DMS79 (cell line): ENCODE measurements at places on chromosomes 7 and 10.

GRCh38 chr7:28405662-28406061 lies 6.7 kb upstream of the CREB5 start:
- no peak for DNase-seq

- peak; percentile 12 for DNase-seq
Measured at GRCh38 chr7:51430480-51431086, 114.0 kb upstream of the COBL start.

DNA sequence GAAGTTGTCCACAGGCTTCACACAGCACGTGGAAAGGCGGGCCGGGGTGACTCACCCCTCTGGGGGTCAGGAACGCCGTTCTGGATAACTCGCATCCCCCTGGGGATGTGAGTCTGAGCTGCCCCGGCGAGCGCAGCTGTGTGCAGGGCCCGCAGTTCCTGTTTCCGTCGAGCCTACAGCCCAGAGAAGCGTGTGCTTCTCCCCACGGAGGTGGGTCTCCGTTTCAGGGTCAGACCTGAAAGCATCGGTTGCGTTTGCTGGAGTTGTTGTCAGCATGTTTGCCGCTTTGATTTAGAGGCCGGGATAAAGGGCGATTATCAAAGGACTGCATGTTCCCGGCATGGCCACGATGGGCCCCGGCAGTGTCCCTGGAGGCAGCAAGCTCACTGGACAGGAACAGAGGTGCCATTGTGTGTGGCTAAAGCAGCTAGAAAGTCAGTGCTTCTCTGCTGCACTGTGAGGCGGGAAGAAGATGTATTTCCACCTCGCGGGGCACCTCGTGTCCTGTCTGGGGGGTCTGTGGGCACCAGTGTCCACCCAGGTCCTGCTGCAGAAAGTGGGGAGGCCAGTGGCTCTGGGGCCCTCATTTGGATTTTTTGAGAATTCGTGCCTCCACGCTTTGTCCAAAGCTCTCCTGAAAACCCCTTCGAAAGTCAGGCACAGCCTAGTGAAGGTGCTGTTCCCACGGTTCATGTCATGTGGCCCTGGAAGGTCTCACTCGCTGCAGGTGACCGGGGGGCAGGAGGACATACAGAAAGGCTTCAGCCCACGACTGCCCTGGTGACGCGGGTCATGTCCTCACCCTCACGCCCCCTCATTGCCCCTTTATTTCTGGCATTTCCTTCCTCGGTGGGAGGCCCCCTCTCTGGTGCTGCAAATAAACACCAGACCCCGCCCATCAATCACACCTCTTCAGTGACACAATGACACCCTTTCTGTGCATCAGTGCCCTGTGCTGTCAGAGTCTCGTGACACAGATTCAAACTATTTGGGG lies 27.4 kb upstream of the GDI2 start:
- no peak for DNase-seq

GRCh38 chr10:80415734-80416478 lies 7.6 kb downstream of the PRXL2A start:
- DNase-seq = no peak

- no peak for DNase-seq
Measured at GRCh38 chr7:5041047-5041446, 4.6 kb upstream of the RBAK start.

- no peak for DNase-seq
Measured at GRCh38 chr7:91618776-91619765, 261.4 kb downstream of the MTERF1 start.

DNA sequence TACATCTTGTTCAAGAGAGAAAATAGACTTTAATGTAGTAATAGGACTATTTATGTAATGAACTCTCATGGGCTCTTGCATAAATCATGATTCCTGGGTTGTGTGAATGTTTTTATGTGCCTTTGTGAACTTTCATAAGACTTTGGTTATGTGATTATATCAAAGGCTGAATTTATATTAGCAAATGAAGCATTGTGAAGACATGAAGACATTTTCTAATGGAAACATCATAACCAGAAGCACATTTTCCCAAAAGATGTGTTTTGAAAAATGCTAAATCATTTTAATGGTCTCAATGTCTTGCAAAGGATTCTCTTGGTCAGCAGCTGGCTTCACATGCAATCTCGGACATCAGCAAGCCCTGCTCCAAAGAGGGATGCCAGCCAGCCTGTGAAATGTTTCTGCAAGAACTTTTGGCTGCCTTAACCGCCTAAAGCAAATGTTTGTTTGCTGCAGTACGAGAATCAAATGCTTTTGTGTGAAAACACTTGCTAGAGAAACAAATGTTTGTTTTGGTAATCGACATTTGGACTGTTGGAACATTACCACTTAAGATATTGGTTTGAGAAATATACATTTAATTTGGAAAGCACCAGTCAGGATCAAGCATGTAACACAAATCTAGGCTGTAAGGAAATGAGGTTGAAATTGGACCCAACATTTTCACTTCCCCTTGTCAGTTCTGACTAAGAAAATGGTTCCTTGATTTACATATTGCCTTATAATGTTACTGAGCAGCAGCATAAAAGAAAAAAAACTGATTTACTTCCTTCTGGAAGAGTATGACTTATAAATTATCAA lies 102.1 kb downstream of the RTKN2 start:
- no peak for DNase-seq

DNA sequence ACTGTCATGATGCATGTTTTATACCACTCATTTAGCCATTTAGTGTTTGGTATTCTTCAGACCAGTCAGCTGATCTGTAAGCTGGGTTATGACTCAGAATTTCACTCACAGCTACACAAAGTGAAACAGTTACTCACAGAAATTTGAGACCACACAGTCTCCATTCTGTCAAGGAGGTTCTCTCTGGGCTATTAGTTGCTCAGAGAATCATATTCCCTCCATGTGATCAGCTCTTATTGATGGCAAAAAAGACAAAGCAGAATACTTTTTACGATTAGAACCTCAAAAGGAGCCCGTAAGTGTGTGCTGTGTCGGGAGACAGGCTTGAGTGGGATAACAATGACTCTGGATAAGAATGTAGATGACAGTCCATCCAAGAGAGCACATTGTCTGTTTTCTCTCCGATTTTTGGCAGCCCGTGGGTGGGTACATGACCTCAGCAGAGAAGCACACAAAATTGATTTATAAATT lies 277.6 kb upstream of the SORCS1 start:
- no peak for DNase-seq

GRCh38 chr10:63093227-63093626 lies 39.9 kb upstream of the NRBF2 start:
- no peak for DNase-seq

GRCh38 chr10:132884041-132884440 lies 58.3 kb downstream of the CFAP46 start:
- no peak for DNase-seq

DNA sequence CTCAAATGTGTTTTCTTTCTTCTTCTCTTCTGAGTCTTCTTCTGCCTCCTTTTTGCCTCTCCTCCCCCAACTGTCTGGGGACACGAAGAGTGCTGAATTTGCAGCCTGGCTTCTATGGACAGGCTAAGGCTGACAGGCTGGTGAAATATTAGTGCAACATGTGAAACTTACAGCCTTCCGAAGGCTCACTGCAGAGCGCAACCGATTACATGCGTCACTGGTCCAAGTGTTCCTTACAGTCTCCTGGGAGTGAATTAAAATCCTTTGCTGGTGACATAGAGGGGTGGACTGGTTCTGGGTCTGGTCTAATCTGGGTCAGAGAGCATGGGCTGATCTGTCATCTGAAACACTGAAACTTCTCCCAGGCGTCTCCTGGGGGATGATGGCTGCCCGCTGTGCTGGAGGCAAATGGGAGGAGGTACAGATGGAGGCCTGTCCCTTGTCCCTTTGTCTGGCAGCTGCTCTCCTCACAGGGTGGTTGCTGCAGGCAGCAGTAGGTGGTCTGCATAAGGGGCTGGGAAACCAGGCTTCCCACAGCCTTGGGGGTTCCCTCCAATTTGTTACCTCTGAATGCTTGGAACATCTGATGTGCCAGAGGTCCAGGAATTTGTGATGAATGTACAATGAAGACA lies 143.8 kb upstream of the BMPER start:
- no peak for DNase-seq

- no peak for DNase-seq
Measured at GRCh38 chr10:129896860-129897200, 67.2 kb downstream of the EBF3 start.

GRCh38 chr7:87574630-87575029 lies 26.1 kb downstream of the ABCB1 start:
- DNase-seq = no peak

DNA sequence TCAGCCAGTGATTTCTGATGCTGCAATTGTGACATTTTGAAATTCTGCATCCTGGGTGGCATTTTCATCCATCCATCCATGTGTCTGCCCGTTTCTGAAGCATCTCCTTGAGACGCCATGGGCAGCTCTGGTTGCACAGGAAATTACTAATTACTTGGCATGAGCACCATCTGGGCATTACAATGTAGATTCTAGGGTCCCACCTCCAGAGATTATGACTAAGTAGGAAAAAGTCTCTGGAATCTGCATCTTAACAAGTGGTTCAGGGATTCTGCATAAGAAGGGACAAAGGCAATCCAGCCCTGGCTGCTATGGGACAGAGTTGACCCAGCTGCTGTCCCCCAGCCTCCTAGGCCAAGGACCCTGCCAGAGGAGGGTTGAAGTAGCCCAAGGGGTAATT lies 65.3 kb downstream of the CUZD1 start:
- DNase-seq = no peak

DNA sequence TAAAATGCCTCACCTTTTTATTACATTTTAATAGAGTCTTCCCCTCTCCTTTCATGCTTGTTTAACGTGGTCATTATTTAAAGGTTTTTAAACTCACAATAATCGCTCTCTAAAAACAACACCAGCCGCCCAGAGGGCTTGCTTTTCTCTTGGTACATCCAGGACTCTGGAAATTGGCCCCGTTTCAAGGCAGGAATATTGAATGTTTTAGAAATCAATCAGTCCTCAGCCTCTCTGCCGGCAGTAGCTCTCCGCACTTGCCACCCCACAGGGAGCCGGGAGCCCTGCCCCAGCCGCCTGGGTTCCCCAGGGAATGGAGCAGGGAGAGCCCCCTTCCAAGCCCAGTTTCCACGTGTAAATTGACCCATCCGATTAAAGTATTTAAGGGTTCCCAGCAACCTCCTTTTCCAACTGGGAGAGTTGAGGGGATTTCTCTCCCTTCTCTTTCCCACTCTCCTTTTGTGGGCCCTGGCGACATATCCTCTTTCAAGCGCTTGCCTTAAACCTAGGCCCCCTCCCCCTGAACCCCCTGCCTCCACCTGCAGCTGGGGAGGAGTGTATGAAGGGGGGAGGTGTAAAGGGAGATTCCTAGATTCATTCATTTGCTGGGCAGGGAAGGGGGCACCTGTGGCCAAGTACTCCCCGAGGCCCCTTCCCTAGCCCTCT lies 1.9 kb downstream of the FGF8 start:
- no peak for DNase-seq

- no peak for DNase-seq
Measured at GRCh38 chr10:78578929-78579328, 489.8 kb upstream of the ZMIZ1 start.

DNA sequence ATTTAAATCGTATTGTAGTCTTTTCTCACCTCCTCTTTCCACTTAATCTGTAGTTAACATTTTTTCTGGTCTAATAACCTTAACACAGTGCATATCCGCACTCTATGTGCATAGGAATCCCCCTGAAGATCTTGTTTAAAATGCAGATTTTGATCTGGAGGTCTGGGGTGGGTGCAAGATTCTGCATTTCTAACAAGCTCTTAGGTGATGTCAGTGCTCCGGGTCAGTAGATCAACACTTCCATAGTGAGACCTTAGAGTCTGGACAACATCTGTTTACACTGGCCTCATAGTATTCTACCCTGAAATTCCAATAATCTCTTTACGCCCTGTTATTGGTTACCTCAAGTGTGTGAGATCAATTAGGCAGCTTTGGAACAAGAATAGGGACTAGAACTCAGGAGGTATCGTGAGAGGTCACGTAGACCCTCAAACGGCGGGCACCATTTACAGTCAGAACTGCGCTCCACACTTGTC lies 434 bp upstream of the PLEKHA8 start:
- DNase-seq = no peak

- no peak for DNase-seq
Measured at GRCh38 chr10:86403183-86403797, 36.7 kb upstream of the GRID1 start.

GRCh38 chr10:132537684-132538001 lies at the start of gene INPP5A:
INPP5A (plus strand) TSS chr10:132537787; CDS start chr10:132538097, 310 bp downstream.
- no peak for DNase-seq

DNA sequence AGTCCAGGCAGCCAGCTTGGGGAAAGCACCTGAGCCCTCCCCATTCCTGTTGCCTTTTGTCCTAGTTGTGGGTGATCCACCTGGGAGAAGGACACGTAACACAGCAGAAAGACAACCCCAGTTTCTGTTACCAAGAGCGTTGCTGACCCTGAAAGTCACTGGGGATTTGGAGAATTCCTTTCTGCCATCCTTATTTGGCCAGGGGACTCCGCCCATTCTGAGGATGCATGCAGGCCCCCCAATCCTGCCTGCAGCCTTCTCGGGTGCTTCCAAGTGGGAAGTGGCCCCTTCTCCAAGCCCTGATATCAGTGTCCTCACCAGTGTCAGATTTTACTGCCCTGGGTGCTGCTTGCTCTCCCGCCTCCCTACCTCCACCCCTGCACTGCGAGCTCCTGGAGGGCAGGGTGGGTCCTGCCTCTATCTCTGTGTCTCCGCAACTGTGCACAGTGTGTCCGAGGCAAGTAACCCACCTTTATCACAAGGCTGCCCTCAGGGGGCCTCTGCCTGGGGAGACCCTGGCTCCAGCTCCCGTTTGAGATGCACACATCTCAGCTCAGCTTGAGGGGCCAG lies 9.2 kb upstream of the ADCY1 start:
- DNase-seq = no peak

DNA sequence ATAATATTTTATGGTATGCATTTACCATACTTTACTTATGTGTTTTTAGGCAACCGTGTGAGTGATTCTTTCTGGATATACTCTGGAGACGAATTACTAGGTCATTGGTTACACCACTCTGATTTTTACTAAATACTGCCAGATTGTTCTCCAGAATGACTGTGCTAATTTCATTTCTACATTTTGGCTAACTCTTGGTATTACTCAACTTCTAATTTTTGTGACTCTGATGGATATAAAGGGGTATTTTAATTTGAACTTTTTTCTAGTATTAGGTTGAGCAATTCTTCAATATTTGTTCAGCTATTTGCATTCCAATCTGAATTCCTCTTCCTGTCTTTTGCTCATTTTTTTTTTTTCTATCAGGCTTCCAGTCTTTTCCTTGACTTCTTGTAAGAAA lies 223.6 kb downstream of the MDFIC start:
- DNase-seq = no peak

DNA sequence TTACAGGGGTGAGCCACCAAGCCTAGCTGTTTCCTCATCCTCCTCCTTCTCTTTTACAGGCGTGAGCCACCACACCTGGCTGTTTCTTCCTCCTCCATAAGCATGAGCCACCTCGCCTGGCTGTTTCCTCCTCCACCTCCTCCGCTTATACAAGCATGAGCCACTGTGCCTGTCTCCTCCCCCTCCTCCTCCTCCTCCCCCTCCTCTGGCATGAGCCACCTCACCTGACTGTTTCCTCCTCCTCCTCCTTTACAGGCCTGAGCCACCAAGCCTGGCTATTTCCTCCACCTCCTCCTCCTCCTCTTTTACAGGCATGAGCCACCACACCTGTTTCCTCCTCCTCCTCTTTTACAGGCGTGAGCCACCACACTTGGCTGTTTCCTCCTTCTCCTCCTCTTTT lies 49.8 kb upstream of the ZNF479 start:
- DNase-seq = no peak
